ENCODE measurements at places on chromosomes 6 and 20. TPM values are rescaled to one million over a fixed set of nuclear protein-coding genes. Genes with fewer than 3 reads are reported as not detected.
A peak's percentile ranks its signal among the peaks of the same experiment; 100 is the strongest.

The TRIM31 gene
- not detected for total RNA-seq

DNA sequence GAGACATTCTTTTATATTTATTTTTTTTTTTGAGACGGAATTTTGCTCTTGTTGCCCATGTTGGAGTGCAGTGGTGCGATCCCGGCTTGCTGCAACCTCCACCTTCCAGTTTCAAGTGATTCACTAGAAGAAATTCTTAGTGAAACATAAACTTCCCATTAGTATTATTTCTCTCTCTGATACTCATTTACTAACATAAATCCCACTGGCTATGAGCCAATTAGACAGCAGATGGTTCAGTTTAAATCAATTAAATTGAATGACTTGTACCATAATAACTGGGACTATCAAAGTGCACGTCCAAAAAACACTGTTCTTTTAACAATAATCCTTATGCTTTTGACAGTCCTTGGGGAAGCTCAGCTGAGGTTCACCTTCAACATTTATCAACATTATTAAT, 111.2 kb upstream of the PTCHD4 start:
- no peak for DNase-seq

- no peak for DNase-seq
Measured at GRCh38 chr6:15824811-15825210, 162.0 kb upstream of the DTNBP1 start.

DNA sequence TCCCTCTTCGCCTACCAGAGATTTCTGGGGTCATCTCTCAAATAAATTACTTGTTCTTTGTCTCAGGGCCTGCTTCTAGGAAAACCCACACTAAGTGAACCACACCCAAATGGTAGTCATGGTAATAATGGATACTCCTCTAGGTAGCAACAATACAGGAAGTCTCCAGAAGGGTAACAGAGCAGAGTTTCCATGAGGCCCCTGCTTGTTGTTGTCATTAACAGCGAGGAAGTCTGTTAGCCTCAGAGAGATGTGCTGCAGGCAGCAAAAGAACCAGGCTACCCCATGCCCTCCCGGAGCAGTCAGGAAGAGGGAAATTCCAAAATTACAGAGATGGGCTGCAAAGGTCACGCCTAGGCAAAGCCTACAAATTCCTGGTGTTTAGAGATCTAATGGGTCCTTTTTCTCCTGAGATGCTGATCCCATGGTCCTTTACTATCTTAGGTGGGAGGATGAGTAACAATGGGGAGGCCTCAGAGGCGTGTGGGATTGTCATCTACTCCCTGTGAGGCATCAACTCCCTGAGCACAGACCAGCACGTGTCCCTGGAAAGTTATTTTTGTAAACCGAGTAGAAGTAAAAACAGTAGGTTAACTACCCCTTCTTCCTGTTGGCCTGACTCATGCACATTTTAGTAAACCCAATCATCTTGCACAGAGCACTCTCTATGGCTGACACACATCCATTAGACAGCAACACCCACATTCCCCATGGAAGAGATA, 10.1 kb downstream of the ISM1 start:
- peak; percentile 54 for DNase-seq

- DNase-seq = no peak
Measured at GRCh38 chr6:74611220-74611619, 594.6 kb downstream of the COL12A1 start.

DNA sequence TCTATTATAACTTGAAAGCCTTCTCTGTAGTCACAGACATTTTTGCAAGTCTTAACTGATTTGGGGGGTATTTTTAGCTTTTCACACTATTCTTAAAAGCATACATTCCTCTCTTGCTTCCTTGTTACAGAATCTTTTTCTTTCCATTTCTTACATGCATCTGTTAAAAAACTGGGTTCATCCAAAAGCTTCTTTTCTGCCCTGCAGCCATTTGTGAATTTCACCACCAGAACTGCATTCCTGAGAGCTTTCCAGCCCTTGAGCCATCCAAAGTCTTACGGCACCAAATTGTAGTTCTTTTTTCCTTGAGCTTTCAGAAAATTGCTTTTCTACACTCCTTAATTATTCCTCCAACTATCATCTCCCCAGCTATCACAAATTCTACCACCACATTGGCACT, 19.7 kb upstream of the GSTA4 start:
- no peak for DNase-seq

DNA sequence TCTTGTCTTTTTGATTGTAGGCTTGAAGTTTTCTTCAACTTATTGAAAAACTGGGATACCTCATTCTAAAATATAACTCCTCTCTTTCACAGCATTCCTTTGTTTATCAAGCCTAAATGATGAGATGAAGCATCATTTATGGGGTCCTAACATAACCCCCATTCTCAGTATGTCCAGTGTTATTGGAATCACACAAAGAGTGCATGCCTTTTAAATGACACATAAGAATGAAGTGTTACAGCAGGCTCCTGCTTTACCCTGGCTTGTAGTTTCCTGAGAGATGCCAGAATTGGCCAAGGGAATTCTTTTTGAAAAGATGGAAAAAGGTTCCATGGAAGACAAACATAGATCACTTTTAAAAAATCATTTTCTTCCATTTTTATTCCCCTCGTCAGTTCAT, 502.4 kb downstream of the BCKDHB start:
- no peak for DNase-seq

Data from T-cell (primary cell).